ENCODE measurements at places on chromosomes 2 and 18.

GRCh38 chr18:79402977-79403722 is 7.4 kb downstream of the NFATC1 start:
- DNase-seq = no peak

DNA sequence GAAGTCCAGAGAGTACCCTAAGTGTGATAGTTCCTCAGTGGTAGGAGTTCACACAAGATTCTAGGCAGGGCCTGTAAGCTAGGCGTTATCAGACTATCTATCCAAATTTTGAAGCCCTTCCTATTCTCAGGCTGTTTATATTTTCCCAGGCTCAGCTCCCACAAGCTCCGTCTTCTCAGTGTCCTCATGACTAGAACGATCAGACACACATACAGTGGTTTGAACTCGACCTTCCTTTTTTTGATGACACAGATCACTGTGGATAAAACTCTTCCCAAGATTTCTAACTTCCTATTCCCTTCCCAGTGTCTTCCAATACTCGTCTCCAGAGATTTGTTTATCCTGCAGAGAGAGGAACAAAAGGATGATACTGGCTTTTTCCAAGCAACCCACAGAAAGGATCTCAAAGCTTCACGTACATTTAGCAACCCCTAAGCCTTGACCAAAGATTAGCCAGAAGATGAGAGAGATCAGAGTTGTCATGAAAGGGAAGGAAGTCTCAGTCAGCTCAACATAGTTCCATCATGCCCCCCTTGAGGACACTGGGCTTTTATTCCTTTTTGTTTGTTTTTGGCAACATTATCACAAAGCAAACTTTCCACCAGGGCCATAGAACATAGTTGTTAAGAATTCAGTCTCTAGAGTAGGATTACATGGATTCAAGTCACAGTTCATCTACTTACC is 42.3 kb upstream of the DOK6 start:
- no peak for DNase-seq

DNA sequence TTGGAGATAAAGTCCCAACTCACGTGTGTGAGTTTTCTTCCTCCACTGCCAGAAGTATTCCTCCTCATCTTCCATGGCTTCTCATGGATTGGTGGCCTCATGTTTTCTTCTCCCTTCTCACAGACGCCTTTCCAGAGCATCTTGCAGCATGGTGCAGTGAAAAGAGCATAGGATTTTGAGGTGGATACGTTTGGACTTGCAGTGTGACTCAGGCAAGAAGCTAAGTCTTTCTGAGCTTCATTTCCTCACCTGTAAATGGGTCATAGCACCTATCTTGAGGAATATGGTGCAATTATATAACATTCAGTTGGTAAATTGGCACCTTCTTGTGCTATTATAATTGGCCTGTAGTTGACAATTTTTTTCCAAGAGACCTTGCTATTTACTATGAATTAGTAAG is 247.6 kb downstream of the RDH14 start:
- no peak for DNase-seq

DNA sequence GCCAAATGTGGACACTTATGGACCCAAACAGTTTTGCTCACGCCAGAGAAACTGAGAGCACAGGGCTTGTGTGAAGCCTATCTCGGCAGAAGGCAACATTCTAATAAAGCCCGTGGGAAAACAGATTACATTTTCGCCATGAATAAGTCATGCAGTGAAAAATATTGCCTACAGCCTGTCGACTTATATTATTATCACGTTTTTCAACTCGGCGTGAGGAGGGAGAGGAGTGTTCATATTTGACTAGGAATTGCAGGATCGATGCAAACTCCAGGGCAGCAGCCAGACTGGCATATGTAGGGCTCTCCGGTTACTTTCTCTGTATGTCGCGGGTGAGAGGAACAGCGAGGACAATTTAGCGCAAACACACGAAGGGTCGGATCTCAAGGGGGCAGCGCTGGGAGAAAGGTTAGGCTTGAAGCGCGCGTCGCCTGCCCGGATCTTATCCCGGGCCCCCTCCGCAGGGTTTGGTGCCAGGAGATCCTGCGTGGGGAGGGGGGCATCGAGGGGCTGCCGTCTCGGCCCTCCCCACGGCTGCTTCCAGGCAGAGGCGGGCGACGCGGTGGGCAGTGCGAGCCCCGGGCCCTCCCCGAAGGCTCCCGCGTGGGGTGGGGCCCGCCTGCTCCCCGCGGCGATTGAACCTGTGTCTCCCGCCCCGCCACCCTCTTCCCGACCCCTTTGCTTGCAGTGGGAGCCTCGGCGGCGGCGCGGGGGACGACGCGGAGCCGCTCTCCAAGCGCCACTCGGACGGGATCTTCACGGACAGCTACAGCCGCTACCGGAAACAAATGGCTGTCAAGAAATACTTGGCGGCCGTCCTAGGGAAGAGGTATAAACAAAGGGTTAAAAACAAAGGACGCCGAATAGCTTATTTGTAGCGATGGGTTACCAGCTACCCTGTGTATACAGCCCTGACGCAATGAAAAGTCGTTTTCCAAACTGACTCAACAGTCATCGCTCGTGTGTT is 4.4 kb downstream of the ADCYAP1 start:
- no peak for DNase-seq

DNA sequence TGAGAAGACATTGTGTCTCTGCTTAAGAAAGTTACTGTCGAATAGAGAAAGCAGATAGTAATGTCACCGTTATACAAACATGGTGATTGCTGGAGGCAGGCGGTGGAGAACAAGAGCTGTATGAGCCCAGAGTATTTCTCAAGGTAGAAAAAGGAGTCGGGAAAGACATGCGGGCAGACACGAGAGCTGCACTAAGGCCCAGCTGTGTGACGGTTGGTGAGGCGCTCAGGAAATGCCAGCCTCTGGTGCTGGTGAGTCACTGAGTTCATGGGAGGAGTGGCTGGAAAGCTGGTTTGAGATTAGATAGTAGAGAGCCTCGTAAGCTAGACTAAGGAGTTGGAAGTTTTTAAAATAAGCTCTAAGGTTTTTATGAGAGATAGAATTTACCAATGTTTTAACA is 390.9 kb upstream of the TRIB2 start:
- peak; percentile 20 for DNase-seq

DNA sequence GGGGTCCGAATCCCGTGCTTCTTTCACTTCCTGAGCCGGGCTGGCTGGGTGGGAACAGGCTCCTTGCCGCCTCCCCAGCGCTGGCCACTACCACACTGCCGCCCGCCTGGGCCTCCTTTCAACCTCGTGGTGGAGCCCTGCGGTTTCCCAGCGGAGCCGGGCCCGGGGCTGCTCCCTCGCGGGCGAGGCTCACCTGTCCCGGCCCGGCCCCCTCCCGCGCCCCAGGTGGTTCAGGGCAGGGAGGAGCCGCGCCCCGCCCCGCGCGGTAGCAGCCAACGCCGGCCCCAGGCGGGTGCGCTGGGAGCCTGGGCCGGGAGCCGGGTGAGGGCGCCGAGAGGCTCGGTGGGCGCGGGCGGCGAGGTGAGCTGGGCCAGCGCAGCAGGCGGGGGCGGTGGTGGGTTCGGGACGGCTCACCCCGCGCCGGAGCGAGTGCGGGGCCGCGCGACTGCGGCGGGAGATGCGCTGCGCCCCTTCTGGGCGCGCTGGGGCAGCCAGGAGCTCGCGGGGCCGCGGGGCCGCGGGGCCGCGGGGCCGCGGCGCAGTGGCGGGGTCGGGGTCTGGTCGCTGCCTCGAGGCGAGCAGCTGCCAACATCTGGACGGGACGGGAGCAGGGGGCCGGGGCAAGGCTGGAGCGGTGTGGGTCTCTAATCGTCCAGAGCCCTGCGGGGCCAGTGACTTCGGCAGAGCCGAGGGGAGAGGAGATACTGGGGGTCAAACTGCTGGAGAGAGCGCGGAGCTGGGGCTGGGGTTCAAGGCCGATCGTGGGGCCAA is at the start of gene LYPD6B:
Gene LYPD6B (plus strand): TSS at position 258 of the 771 bp plus-strand sequence. CDS start 92,250 bp downstream, outside the sequence.
- DNase-seq = no peak

DNA sequence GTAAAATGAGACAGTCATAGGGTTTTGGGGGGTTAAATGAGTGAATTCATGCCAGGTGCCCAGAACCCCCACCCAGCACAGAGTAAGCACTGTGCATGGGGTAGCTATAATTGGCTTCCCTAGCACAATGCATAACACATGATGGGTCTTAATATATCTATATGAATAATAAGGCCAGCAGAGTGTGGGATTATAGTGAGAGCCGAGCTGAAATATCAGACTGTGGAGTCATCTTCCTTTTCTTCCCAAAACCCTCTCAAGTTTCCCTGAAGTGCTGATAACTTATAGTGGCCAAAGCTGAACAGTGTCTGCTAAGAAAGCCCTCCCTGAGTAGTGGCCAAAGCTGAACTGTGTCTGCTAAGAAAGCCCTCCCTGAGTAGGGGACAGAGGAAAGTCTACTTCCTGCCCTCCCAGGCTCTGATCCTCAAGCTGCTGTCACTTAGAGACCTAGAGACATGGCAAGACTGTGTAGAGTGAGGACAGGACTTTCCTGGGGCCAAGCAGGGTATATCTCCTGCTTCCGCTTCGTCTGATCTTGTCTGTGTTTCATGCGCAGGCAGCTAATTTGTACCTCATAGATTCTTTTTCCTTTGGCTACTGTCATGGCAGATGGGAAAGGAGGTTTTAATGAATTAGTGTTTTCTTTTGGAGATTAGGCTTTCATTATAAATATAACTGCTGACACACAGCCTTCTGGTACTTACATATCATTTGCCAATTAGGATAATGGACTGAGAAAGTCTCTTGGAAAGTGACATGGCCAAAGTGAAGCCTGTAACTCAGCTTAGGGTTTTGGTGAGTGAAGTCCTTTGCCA is 94.9 kb downstream of the FHOD3 start:
- no peak for DNase-seq

GRCh38 chr2:88451811-88452564 is 505 bp downstream of the FOXI3 start:
- no peak for DNase-seq

DNA sequence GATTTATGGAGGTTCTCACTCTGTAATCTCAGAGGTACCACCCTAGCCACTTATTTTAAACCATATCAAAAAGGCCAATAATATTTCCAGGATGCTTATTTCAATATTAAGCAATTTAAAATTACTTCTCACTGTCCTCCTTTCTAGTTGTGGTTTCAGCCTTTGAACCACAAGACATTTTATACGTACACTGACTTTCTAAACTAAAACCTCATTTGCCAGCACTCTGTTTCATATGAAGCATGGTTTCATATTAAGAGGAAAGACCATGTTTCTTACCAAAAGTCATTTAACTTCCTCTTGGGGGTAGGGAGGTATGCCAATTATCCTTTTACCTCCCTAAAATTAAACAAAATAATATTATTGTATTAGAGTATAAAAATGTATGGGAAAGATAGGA is 399.8 kb downstream of the CDH7 start:
- DNase-seq = no peak

DNA sequence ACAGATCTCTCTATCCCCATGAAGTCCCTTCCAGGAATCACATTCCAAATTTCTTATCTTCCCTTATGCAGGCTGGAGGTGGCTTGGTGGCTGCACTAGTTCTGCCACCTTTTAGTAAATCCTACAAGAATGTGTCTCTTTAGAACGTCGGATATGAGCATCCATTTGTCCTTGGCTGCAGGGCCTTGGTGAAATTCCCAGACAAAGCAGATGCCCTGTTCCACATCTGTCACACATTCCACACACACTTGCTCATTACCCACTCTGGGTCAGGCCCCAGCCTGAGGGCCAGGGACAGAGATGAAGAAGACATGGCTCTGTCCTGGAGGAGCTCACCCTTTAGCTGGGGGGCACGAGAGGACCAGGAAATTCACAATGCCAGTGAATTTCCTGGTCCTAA is 31.2 kb upstream of the GPR17 start:
- no peak for DNase-seq

DNA sequence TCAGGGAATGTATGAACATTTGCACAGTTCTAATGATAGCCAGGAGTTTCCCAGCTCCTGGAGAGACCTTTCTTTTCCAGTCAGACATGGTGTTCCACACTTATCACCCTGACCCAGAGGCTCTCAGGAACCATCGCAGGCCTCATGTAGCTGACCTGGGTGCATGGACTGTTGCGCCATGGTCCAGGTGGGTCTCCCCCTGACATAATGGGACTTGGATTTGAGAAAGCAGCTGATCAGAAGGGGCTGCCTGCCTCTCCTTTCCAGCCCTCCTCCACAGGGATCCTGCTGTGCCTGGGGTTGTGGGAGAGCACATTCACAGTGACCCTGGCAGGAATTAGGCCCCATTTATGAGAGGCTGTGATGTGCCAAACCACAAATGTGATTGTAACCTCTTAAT is 133.4 kb upstream of the ALPP start:
- no peak for DNase-seq

DNA sequence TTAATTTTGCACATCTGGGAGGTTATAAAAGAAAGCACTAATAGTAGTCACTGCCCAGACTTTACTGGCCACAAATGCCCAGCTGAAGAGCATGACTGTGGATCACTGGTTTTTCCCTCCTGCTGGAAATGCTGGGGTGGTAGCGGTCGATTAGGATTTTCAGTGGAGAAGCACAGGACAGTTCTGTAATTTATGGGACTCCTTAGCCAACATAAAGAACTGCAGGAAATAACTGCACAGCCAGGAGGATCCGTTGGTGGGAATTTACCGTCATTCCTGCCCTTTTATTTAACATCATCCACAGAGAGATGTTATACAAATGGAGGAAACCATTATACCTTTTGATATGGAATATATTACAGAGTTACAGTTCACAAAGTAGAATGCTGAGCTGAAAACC is 61.5 kb downstream of the TNFRSF11A start:
- DNase-seq = no peak

GRCh38 chr2:237137626-237138323 is 52.1 kb downstream of the COPS8 start:
- DNase-seq = no peak

- no peak for DNase-seq
These were observed 46.4 kb upstream of the ACAA2 start for GRCh38 chr18:49859725-49860124.

- DNase-seq = no peak
These were observed 9.5 kb upstream of the SMAD4 start for GRCh38 chr18:51020536-51020935.

GRCh38 chr2:43941966-43942365 is 53.8 kb downstream of the LRPPRC start:
- no peak for DNase-seq

DNA sequence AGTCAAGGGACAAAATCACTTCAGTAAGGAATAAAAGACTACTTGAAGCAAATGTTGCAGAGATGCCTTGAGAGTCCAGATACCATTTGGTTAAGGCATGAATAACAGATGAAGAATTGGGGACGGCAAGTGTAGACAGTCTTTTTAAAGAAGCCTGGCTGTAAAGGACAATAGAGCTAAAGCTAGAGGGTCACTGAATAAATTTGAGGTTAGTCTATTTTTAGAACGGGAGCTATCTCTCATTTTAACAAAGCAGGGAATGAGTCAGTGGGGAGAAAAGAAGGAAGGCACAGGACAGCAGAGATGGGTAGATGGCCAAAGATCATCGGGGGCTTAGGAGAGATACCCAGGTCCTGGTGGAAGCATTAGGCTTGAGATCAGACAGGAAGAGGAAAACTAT is 30.6 kb upstream of the CHN1 start:
- no peak for DNase-seq

Data from thoracic aorta (tissue), 2 donors.